ENCODE measurements at places on chromosomes 5 and 9.

DNA sequence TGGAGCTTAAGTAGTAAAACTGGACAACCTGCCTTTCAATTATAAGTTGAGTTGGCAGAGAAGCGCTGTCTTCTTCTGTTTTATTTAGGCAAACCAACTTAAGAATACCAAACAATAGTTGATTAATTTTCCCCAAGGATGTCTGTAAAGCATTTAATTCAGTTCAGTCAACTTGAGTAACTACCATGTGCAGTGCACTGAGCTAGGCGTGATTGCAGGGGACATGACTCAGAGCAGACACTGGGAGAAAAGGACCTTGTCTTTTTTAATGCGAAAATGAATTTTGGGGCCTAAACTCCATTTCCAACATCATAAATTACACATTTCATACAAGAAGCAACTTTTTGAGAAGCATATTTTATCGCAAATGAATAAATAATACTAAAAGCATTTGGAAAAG lies 66.3 kb downstream of the FBXL7 start:
- DNase-seq: no peak

GRCh38 chr5:175885813-175886212 lies 14.4 kb downstream of the CPLX2 start:
- no peak for DNase-seq

DNA sequence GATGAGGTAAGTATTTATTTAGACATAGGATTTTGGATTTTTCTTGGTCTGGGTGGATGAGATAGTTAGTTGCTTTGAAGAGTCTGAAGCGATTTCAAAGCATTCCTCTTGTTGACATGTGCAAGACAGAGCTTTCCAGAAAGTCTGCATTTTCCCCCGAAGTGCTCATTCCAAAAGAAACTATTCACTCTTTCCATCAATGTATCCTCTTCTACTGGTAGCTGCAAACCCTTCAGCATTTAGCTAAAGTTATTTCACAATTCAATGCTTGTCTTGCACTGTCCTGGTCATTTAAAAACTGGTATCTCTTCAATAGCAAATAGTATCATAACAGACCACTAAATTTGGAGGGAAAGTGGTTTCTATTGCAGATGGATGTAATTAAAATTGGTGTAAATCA lies 13.0 kb downstream of the NREP start:
- no peak for DNase-seq

- no peak for DNase-seq
Measured at GRCh38 chr9:109118808-109119438, 824 bp downstream of the TMEM245 start.
